Heart left ventricle (tissue), 16 donors: ENCODE measurements at places on chromosomes 1 and 21.
A peak's percentile ranks its signal among the peaks of the same experiment; 100 is the strongest.

GRCh38 chr1:38118976-38119375, 72.4 kb upstream of the POU3F1 start:
- no peak for DNase-seq

DNA sequence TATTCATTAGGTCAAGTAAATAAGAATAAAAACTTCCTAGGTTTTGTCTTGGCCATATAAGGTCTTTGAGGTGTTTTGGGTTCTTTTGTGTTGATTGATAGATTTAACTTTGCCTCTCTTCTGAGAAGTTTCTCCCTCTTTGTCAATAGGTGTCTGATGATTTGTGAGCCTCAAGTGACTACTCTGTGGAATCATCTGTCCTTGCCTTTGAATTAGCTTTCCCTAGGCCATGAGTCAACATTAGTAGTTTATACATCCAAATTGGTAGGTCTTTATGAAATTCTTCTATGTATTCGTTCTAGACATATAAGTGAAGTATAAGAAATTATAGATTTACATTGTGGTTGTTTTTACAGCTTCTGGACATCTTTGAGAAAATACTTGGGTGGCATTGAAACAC, 864.4 kb downstream of the USP25 start:
- DNase-seq, result no peak

GRCh38 chr1:42480921-42481320, 17.8 kb downstream of the CCDC30 start:
- DNase-seq, result no peak

GRCh38 chr21:45034556-45035476, 39.6 kb upstream of the ADARB1 start:
- no peak for DNase-seq

- no peak for DNase-seq
These were observed 96.8 kb downstream of the INTS7 start for GRCh38 chr1:211938561-211938997.

DNA sequence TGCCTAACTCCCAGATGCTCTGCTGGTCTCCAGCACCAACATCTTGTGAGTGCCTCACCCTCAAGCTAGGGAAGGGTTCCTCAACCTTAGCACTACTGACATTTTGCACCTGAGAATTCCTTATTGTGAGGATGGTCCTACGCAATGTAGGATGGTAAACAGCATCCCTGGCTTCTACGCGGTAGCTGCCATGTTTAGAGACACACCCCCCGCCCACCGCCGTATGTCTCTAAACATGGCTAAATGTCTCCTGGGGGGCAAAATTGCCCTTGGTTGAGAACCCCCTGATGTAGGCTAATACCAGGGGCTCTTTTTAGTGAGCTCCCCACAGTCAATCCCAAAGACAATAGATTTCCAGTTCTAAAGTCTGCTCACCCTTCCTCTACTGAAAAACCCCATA, 2.5 kb upstream of the MAP7D1 start:
- DNase-seq, result no peak

GRCh38 chr1:204728045-204728444, 42.5 kb upstream of the LRRN2 start:
- no peak for DNase-seq

- peak; percentile 85 for DNase-seq
These were observed 3.1 kb upstream of the P3R3URF start for GRCh38 chr1:46179138-46180081.

GRCh38 chr1:12309783-12310742, 80.2 kb downstream of the VPS13D start:
- no peak for DNase-seq

GRCh38 chr1:3892748-3893147, 7.3 kb downstream of the C1orf174 start:
- no peak for DNase-seq

GRCh38 chr21:28439788-28440187, 552.9 kb downstream of the LTN1 start:
- DNase-seq, result no peak

DNA sequence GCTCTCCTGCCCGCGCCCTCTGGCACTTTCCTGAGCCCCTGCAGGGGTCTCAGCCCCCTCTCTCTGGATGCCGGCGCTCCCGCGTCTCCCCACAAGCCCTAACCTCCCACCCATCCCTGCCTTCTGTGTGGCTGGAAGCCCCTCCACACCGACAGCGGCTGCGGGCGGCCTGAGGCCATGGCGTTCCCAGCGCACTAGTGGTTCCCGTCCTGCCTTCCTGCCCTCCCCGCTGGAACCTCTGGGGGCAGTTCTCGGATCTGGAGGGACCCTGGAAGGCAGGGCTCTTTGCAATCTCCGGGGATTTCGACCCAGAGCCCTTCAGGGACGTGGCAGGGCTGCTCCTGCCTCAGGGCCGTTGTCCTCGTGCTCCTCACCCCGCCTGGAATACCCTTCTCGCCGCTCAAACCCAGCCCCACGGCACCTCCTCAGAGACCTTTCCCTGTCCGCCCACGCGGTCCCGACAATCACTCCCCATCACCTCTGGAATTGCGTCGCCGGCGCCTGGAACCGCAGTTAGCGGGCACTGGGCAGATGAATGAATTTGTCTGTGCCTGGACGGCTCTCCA, 493 bp upstream of the ESPN start:
- no peak for DNase-seq

DNA sequence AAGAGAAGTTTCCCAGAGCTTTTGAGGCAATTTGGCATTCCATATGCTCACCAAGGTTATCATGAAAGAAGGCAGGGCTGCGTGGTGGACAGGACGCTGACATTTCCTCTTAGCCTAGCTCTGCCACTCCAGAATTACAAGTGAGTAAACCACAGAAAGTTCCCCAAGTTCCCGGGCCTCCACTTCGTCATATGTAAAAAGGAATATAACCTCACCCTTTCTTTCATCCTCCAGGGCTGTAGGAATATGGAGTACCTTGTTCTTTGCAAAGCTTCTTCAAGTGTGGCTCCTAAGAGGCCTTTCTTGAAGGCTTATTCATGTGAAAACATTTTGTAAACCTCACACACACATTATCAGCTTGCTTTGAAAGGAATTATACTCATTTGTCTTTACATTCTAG, 210.2 kb downstream of the GREM2 start:
- no peak for DNase-seq

DNA sequence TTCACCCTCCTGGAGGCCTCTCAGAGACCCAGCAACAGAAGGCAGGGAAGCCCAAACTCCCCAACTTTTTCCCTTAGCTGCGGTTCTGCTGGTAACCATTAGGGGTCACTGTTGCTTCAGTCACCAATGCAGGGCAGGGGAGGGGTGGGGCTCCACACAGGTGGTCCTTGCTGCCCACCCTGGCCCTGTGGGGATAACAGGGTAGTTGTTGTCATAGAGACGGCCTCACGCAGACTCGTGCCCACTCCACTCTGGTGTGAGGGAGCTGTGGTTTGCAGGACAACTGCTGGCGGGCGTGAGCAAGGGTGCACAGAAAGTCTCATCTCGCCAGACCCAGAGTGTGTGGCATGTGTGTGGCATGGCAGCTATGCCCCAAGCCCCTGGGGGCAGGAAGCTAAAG, 19.9 kb downstream of the INSRR start:
- DNase-seq, result no peak

DNA sequence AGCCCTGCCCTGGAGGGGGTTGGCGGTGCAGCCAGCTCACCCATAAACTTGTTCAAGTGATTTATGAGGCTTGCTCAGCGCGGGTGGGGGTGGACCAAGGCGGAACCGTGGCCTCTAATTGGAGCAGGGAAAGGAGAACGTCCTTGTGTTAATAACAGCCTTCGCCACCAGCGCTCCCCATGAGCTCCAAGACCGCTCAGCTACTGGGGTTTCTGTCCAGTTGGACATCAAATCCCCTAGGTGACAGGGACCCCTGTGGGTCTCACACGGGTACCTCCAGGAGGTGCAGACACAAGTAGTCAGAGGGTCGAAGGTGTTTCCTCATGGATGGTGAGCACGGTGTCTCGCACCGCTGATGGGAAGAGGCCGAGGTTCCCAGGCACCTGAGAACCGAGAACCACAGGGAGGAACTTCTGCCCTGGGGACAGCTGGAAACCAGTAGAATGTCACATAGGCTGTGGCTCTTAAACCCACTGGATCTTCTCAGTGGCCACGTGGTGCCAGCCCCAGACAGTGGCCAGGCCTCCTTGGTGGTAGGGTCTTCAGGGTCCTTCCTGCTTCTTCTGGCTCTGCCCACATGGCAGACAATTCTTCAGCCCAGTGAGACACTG, 3.7 kb upstream of the ACTRT2 start:
- DNase-seq, result no peak

DNA sequence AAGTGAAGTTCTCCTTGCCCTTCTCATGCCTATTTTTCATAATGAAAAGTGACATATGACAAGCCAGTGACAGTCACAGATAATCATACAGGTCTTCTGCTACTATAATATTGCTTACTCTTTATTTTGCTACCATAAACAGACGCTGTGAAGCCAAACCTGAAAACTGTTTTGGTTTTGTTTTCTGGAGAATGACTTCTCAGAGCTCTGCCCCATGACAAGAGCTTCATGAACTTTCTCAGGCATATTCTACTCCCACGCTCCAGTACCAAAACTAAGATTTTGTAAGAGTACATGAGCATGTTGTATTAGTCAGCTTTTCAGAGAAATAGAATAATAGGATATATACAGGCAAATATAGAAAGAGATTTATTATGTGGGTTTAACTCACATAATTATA, 64.3 kb upstream of the VTCN1 start:
- DNase-seq, result no peak

DNA sequence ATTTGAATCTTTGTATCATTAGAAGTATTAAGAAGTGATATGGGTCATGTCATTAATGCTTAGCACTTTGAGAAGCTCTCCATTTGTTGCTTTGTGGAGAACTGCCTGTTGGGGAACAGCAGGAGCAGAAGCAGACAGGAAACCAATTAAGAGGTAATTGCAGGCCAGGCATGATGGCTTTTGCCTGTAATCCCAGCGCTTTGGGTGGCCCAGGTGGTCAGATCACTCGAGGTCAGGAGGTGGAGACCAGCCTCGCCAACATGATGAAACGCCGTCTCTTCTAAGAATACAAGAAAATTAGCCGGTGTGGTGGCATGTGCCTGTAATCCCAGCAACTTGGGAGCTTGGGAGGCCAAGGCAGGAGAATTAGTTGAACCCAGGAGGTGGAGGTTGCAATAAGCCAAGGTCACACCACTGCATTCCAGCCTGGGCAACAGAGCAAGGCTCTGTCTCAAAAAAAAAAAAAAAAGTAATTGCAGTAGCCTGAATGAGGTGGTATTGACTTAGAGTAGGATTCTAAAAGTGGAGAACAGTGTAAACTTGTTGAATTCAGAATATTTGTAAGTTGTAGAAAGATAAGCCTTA, 57.8 kb upstream of the FASLG start:
- DNase-seq, result no peak

GRCh38 chr1:147665521-147665920, 4.8 kb downstream of the ACP6 start:
- DNase-seq, result no peak

DNA sequence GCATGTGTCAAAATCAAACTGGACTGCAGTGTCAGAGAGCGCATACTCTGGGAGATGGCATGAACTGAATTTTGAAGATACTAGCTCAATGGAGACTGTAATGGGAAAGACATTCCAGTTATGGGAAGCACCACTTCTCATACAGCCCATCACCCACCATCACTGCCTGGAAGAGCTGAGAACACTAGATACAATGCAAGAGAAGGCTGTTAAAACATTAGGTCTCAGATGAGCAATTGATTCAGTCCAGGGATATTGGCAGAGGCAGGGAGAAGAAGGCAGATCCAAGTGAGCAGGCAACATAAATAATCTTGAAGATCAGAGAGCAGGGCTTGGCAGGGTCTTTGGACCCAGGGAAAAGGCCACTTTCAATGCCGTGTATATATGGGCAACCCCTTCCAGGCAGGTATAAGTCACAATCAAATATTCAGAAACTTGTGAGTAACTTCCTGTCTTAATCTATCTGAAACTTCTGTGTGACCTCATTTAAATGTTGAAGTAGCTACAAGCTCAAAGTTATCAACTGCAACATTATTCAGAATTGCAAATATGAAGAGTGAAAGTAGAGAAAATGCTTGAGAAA, 290.3 kb upstream of the SGIP1 start:
- no peak for DNase-seq

DNA sequence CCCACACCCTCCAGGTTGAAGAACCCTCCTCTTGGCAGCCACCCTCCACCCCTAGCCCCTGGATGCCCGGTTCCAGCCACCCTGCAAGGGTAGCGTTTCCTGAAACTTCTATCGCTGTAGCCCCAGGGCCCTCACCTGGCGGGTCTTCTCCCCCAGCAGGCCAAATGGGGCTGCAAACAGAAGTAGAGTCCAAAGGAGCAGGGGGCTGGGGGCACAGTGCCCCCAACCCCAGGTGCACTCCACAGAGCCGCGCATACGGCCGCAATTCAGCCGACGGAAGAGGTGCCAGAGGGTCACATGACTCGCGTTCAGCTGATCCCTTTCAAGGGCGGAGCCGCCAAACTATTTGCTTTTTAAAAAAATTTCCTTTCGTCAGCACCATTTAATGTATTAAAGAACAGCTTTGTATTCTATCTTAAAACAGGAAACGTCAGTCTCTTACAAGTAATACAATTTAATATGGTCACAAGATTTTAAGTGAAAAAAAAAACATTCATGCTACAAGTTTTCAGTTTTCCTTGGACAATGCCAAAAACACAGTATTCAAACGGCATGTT, at the start of gene GLMP:
GLMP (minus strand) TSS at position 289 of the 557 bp plus-strand sequence; CDS start at position 255, 34 bp downstream.
- DNase-seq, result peak; percentile 69

GRCh38 chr1:11324567-11325165, 51.7 kb downstream of the UBIAD1 start:
- DNase-seq, result no peak

GRCh38 chr1:203268901-203269653, 36.2 kb upstream of the BTG2 start:
- DNase-seq, result no peak

GRCh38 chr1:183859119-183859518, 54.2 kb downstream of the RGL1 start:
- no peak for DNase-seq

DNA sequence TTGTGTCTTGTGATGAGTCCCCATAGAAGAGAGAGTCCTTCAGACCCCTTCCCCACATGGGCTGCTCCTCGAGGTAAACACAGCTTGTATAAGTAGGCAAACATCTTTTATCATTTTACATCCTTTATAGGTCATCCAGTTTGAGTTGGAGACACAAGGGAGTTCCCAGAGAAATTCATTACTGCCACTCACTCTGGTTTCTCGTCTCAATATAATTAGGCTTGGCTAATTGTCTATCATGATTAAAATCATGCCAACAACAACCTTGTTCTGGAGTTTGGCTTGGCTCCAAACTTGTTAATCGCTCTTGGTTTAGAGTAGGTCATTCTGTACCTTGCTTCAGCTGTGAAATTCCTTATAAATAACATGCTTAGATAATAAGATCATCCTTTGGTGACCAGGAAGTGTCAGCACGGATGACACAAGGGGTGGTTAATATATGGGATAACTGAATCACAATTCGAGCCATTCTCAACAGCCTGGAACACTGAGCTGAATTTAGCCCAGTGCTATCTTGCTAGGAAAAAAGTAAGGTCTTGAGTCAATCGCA, 70.7 kb upstream of the DAB1 start:
- no peak for DNase-seq

GRCh38 chr1:22321917-22322316, 129.7 kb upstream of the ZBTB40 start:
- no peak for DNase-seq

- DNase-seq, result no peak
These were observed 139.1 kb upstream of the ZC3H11B start for GRCh38 chr1:219751870-219752507.
